ENCODE measurements at places on chromosomes 16 and 17.

DNA sequence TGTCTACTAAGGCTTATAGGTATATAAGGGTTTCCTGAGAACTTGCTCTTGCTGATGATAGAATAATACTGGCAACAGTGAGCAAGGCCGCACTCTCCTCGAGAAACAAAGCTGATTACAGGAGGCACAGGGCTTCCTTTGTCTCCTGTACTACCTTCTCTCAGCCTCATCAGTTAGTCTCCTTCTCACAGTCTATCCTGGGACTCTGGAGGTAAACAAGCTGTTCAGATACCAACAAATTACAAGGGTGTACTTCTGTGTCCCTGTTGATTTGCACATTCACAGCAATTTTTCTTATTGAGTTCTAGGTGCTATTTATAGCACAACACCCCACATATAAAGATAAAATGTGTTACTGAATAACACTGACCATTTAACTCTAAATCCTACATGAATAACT, 98.7 kb downstream of the TRIM37 start:
- no peak for DNase-seq

GRCh38 chr17:65072660-65073071, 16.1 kb upstream of the GNA13 start:
- no peak for DNase-seq

GRCh38 chr16:66935314-66936011, at the start of gene CES2:
TSS of gene CES2 (plus strand) at chr16:66935516. CDS start at chr16:66935636, 120 bp downstream.
- DNase-seq = no peak

DNA sequence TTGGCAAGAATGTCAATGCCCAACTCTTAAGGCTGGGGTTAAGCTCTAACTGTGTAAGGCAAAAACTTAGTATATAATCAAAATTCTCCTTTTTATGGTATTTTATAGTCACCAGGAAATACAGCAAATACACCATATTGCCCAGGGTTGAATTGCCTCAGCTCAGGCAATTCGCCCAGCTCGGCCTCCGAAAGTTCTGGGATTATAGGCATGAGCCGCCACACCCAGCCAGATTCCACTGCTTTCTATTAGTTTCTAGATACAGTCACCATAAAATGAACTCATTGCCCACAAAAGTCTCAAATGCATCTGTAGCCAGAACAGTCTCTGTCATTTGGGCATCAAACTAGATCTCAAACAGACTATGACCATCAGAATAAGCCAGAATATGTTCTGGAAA, 238.7 kb upstream of the TOX3 start:
- no peak for DNase-seq

DNA sequence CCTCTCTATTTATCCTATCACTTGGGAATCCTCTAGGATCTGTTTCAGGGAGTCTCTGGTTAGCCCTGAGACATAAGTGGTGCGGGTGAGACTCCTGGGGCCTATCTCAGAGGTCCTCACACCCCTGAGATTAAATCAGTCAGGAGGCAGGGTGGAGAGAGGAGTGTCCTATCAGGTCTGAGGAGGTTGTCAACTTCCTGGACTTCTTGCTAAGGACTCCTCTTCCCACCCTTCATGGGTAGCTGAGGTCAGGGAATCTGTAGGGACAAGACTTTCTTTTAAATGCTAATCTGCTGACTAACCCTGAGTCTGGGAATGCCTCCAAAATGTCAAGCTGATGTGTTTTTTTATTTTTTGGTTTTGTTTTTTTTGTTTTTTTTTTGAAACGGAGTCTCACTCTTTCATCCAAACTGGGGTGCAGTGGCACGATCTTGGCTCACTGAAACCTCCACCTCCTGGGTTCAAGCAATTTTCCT, 6.6 kb upstream of the ARMC5 start:
- no peak for DNase-seq

Measured in NCI-H1048 (cell line).